ENCODE measurements at places on chromosomes 7 and 10.

DNA sequence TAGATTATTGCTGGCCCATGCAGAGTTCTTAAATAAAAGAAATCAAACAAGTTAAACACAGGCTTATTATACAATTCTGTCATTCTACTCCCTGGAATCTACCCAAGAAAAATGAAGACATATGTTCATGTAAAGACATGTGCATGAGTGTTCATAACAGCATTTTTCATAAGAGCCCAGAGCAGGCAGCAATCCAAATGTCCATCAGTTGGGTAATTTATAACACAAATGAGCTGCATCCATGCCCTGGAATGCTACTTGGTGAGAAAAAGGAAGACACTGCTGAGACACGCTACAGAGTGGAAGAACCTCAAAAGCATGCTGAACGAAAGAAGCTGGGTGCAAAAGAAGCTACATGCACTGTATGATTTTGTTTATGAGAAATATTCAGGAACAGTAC lies 342.6 kb downstream of the TCERG1L start:
- no peak for DNase-seq

DNA sequence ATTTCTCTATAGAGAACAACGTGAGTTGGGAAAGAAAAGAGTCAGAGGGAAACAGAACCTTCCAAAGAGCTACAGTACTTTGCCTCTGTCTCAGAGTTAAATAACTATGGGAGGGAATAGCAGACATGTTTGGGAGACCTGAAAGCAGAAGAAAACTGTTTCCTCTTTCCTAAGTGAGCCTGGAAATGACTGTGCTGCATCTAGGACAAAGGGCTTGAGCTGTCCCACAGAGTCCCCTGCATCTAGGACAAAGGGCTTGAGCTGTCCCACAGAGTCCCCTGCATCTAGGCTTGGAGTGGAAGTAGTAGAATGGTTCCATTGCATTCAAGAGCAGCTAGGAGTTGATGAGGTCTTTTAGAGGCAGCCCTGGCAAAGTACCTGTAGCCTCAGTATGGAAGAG lies 149.7 kb downstream of the DKK1 start:
- no peak for DNase-seq

GRCh38 chr10:122056431-122057094 lies 67.6 kb downstream of the TACC2 start:
- DNase-seq, result no peak

DNA sequence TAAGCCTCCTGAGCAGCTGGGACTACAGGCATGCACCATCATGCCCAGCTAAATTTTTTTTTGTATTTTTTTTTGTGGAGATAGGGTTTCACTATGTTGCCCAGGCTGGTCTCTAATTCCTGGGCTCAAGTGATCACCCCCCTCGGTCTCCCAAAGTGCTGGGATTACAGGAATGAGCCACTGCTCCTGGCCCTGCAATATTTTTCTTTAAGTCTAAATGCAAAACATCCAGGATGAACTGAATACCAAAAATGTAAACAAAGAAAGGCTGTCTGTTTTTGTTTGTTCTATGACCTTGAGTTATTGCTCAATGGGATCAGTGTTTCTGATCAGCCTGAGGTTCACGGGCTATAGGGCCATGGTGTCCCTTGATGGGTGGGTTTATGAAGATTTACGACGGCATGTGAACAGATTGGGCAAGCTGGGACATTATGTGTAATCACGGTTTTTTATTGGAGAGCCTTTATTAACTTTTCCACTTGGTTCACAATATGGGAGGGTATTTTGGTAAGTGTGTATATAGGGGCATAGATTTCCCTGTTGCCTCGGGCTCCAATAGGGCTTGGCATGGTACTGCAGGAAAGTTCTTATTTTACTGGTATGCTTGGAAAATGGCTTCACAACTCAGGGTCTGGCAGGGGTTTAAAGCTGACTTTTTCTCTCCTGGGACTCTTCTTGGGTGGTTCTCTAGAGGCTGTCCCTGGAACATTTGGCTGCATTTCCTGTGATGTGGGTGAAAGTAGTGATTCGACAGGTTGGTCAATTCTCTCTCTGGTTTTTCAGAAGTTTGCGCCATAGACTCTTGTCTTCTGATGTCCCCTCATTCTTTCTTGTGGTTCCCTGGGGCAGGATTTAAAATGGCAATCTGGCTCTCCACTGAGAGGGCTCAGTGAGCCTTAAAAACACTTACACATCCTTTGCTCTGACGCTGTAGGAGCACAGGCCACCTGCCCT lies 41.6 kb downstream of the MRPS33 start:
- no peak for DNase-seq

DNA sequence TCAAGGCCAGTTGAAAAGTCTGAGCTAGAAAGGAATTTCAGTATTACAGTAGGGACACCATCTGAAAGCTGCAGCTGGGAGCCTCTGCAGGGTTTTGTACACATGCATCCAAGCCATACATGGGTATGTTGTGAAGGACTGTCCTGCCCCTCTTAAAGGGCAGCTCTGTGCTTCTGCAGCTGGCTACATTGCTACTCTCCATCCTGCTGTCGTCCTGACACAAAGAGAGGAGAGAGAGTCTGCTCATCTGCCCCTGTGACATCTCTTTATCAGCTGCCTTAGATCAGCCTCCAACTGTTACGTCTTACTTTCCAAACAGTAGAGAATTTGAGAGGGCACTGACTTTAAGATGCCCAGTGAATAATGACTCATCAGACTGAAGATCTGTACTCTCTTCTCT lies 602.7 kb downstream of the SORCS3 start:
- no peak for DNase-seq

DNA sequence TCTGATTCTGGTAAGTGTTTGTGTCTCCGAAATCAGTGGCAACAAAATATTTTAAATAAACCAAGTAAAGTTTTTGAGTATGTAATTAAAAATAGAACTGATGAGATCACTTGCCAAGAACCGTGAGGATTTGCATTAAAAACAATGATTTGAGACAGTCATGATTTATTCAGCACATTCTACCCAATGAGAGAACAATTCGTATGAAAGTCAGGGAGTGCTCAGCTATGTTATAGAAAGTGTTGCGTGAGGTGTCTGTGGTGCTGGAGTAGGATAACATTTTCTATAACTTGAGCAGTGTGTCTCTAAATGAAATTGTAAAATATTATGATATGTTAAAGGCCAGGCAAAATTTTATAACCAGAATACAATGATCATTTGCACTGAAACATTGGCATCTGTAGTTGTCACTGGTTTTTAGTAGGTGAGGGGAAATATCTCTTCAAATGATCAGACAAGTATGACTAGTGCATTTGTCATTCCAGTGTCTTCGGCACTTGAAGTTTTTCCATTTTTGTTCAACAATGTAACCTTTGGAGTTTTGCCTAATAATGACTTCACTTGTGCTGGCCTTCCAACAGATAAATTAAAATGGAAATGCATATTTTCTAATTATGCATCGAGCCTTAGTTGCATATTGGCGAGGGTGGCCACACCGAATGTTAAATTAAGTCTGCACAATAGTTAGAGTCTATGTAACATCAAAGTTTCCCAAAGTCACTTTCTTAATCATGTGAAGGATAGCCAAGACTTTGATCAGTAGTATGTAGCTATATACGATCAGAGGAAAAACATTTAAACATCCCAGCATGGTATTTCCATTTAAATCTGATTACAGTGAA lies 335.9 kb downstream of the GFRA1 start:
- no peak for DNase-seq

DNA sequence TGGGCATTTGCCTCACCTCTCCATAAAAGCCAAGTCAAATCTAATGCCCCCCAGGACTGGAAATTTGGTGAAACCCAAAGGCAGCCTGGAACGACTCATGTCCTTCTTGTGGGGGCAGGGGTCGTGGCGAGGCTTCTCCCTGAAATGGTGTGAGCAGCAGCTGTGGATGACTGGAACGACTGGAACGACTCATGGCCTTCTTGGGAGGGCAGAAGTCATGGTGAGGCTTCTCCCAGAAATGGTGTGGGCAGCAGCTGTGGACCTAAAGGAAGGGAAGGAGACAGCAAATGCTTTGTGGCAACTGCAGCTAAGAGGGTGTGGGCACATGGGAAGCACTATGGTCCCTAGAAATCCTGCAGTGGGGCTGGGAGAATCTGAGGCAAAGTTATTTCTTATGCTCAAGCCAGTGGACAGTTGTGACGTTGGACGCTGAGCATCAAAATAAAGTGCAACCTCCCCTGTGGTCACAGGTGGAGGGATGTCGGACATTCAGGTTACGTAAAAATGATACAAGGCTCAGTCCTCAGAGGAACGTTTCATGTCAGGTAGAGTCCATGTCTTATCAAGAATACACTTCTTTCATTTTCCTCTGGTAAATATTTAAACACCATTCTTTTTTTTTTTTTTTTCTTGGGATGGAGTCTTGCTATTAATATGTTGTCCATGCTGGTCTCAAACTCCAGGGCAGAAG lies 107.0 kb upstream of the KIF5B start:
- DNase-seq, result no peak

- no peak for DNase-seq
These were observed 58.1 kb upstream of the LBX1 start for GRCh38 chr10:101287183-101287996.

GRCh38 chr7:96739167-96739566 lies 29.5 kb upstream of the SEM1 start:
- DNase-seq, result no peak

- DNase-seq, result no peak
These were observed 73.6 kb downstream of the EMX2 start for GRCh38 chr10:117616179-117616578.

DNA sequence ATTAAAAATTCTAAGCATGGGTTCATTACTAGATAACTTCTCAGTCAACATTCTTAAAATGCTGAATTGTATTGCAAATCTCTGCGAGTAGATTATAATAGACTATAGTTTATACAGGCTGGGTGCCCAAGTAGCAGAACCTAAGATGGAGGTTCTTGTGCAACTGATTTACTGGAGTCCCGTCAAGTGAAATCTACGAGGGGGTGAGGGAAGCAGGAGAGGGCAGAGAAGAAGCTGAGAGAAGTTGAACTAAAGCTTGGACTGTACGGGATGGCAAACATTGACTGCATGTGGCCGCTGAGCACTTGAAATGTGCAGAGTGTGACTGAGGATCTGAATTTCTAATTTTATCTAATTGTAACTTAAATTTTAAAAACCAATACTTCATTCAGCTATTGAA lies 124.5 kb downstream of the CTNNA3 start:
- DNase-seq, result no peak

DNA sequence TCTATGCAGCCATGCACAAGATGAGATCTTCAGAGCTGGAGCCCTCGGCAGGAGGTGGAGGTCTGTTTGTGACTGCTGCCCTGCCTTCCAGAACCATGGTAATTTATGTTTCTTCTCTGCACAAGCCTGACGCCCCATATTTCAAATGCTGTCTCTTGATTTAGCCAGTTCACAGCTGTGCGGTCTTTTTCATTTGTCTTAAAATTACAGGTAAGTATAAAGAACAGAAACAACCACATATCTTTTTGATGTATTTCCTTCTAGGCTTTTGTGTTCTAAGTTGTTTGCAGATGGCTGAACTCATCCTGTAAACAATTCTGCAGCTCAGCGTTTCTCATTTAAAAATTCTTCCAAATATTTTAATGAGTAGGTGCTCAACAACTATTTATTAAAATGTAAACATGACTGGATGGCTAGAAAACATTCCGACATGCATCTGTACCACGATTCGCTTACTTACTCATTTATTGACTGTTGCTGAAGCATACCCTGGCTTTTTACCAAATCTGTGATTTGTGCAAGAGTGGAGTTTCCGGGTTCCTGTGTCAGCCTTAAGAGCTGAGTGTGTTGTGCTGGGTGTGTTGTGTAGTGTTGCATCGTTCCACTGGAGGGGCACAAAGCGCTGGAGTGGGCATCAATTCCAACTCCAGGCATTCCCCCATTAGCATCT lies 58.9 kb downstream of the PIP4K2A start:
- DNase-seq, result no peak
